ENCODE measurements at places on chromosomes 6 and 20.

GRCh38 chr6:79536585-79536953, 661 bp downstream of the LCA5 start:
- no peak for DNase-seq

GRCh38 chr6:41023114-41023513, 15.9 kb downstream of the UNC5CL start:
- DNase-seq = no peak

- peak; percentile 58 for DNase-seq
These were observed 7.7 kb upstream of the SEC63 start for GRCh38 chr6:107965746-107966145.

DNA sequence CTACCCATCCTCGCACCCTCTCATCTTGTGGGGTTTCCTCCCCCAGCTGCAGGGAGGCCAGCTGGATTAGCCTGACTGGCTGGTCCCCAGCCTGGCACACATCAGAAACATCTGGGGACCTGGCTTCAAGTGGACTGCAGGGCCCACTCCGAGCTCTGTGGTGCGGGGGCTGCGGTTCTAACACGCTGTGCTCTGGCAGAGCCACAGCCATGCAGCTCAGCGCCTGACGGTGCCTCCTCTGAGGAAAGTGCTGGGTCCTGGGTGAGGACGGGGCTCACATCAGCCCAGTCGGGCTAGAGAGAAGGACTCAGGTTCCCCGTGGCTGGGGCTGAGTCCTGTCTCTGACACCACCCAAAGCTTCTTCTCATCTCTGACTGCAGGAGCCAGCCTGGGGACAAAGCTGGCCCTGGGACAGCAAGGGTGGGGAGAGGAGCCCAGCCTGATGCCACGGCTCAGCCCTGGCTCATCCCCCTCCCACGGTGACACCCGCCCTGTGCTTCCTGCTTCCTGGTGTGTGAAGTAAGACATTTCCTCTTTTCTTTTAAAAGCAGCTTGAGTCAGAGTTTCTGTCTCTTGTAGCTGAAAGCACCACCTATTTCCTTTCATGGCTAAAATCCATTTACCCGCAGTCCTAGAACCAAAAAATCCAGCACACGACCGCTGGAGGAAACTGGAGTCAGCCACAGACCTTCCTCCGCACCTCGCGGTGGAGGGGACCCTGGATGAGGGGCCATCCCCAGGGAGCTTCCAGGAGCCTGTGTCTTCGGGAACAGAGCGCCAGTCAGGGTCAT, 127.4 kb upstream of the AFDN start:
- no peak for DNase-seq

DNA sequence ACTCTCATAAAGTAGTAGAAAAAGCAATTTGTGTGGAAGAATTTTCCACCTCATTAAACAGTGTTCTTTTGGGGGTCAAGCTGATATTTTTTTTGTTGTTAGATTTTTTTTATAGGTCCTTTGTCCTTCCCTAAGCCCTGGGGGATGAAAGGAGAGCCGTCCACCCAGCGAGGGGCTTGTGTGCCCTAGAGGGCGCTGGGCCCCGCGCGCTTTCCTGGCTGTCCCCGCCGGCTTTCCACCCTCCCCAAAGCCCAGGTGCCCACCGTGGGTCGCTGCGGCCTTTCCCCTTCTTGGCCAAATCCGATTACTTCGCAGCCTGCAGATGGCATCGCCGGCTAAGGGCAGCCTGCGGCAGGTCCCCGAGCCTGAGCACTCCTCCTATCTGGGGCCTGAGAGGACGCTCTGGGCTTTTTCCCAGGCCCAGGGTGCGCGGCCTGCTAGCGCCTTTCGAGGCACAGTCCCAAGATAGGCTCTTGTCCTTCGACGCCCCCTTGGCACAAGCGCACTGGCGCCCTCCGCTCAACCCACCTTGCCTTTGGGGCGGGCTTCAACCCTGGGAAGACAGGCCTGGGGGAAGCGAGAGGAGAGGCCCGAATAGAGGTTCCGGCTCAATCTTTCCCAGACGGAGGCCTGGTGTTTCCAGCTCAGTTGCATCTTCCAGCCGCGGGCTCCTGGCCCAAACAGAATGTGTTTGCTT, 33.6 kb downstream of the TFAP2A start:
- no peak for DNase-seq

- DNase-seq = no peak
These were observed 74.8 kb downstream of the GCNT2 start for GRCh38 chr6:10595731-10596664.

Measured in AG09309 (cell line).